Right ventricle myocardium inferior (tissue), 1 donor: ENCODE measurements at places on chromosomes 12 and 14. TPM values are rescaled to one million over a fixed set of nuclear protein-coding genes. Genes with fewer than 3 reads are reported as not detected.
A peak's percentile ranks its signal among the peaks of the same experiment; 100 is the strongest.

DNA sequence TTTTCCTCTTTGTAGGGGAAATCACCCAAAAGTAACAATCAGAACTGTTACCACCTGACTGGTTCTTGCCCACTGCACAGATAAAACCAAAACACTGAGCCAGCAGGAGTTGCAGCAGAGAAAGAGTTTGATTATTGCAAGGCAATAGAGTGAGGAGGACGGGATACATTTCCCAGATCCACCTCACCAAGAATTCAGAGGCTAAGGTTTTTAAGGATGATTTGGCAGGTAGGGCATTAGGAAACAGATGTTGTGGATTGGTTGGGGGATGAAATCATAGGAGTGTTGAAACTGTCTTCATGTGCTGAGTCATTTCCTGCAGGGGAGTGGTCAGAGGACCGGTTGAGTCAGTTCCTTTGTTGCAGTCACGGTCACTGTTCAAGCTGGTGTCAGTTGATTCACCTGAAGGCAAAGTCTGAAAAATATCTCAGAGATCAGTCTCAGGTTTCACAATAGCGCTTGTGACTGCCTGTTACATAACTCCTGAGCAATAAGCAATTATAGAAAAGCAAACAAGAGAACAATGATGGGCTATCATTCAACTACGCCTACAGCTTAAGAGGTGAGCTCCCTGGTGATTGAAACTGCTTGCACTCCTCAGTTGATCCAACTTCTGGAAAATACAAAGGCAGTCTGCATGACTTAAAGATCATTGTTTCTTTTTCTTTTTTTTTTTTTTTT is 20.3 kb upstream of the AMN1 start:
- DNase-seq = no peak

- DNase-seq = no peak
Measured at GRCh38 chr12:6118891-6119568, 5.4 kb downstream of the VWF start.

- DNase-seq = peak; percentile 88
Measured at GRCh38 chr14:30270200-30271161, 288.5 kb upstream of the G2E3 start.

Gene OR6C65
- not detected for total RNA-seq

Gene C1S
- total RNA-seq = 153 TPM

DNA sequence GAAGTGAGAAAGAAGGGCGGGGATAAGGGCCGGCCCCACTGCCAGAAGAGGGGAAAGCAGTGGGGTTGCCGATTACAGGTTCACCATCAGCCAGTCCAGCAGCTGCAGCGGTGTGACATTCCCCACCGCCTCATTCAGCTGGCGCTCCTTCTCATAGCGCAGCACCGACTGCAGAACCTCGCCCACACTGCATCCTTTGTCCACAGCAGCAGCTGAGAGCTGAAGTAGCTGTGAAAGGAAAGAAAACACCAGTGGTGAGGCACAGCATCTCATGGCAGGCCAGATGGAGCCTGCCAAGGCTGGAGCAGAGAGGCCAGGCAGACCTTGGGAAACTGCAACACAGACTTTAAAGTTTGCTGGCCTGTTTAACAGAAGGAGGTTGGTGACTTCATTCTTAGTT is 33.2 kb downstream of the AKAP3 start:
- no peak for DNase-seq

DNA sequence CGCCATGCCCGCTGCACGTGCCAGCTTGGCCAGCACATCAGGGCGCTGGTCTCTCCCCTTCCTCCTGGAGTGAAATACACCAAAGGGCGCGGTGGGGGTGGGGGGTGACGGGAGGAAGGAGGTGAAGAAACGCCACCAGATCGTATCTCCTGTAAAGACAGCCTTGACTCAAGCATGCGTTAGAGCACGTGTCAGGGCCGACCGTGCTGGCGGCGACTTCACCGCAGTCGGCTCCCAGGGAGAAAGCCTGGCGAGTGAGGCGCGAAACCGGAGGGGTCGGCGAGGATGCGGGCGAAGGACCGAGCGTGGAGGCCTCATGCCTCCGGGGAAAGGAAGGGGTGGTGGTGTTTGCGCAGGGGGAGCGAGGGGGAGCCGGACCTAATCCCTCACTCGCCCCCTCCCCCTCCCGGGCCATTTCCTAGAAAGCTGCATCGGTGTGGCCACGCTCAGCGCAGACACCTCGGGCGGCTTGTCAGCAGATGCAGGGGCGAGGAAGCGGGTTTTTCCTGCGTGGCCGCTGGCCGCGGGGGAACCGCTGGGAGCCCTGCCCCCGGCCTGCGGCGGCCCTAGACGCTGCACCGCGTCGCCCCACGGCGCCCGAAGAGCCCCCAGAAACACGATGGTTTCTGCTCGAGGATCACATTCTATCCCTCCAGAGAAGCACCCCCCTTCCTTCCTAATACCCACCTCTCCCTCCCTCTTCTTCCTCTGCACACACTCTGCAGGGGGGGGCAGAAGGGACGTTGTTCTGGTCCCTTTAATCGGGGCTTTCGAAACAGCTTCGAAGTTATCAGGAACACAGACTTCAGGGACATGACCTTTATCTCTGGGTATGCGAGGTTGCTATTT is 914 bp upstream of the CCND2 start:
- peak; percentile 77 for DNase-seq

- DNase-seq = peak; percentile 73
Measured at GRCh38 chr12:88142610-88142991, 494 bp downstream of the TMTC3 start.

GRCh38 chr12:19482551-19483109 is 43.3 kb downstream of the AEBP2 start:
- DNase-seq = no peak

DNA sequence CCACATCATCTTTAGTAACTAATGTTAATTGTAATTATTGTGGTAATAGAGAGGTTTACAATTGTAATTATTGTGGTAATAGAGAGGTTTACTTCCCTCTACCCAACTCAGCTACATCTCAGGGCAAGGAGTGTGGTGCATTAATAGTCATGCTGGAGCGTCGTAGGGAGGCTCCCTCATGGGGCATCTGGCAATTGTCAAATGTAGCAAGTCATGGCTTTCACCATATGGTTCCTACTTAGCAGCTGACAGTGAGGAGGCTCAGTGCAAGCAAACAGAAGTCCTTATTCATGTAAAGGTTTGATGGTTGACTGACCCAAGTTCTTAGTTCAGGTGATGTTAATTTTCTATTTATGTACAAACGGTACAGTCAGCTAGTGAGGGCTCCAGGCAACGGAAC is 1012.0 kb downstream of the FLRT2 start:
- DNase-seq = no peak

Gene GPR65
- total RNA-seq = 0.62 TPM

DNA sequence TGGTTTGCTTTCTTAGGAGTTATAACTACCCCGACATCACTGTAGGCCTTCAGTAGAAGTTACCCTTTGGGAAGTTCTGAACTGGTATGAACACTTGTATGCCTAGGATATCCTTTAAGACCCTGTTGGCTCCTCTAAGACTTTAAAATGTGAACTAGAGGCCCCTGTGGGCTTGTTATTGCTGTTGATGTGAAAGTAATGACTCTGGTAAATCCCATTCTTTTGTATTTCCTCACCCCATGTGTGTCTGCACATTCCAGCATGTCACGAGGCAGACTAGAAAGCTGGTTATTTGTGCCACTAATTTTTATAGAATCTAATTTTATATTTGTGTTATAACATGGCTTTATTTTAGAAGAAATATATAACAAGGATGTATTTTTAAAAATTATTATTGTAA is 48.9 kb downstream of the SERPINA10 start:
- no peak for DNase-seq

Gene PRB2
- not detected for total RNA-seq

DNA sequence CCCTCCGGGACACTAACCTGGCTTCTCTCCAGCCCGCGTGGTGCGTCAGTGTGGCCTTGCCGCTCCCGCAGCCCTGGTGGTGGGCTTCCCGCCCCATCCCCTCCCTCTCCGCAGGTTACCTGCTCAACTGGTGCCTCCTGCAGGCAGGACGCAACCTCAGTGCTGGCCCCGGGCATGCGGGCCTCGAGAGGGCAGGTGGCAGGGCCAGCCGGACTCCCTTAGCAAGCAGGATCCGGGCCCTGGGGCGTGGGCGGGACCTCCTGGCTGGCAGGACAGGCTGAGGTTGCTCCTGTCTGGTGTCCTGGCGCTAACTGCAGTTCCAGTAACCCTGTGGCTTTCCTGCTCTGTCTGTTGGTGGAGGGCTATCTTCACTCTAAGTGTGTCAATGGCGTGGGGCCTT is 8.6 kb upstream of the ADSS1 start:
- DNase-seq = no peak

Gene MSI1
- total RNA-seq = 6.4 TPM

- DNase-seq = no peak
Measured at GRCh38 chr12:49415521-49415970, 48.3 kb downstream of the SPATS2 start.

Gene ANO4
- 0.24 TPM for total RNA-seq

- DNase-seq = no peak
Measured at GRCh38 chr14:64695071-64695470, 9.2 kb upstream of the PLEKHG3 start.

Gene CRIP2
- total RNA-seq = 1,081 TPM

GRCh38 chr12:2118481-2119255 is 65.9 kb downstream of the CACNA1C start:
- no peak for DNase-seq

Gene RFLNA
- 0.19 TPM for total RNA-seq

Gene RNASE2
- 2.6 TPM for total RNA-seq

Gene ITGA7
- total RNA-seq = 479 TPM

DNA sequence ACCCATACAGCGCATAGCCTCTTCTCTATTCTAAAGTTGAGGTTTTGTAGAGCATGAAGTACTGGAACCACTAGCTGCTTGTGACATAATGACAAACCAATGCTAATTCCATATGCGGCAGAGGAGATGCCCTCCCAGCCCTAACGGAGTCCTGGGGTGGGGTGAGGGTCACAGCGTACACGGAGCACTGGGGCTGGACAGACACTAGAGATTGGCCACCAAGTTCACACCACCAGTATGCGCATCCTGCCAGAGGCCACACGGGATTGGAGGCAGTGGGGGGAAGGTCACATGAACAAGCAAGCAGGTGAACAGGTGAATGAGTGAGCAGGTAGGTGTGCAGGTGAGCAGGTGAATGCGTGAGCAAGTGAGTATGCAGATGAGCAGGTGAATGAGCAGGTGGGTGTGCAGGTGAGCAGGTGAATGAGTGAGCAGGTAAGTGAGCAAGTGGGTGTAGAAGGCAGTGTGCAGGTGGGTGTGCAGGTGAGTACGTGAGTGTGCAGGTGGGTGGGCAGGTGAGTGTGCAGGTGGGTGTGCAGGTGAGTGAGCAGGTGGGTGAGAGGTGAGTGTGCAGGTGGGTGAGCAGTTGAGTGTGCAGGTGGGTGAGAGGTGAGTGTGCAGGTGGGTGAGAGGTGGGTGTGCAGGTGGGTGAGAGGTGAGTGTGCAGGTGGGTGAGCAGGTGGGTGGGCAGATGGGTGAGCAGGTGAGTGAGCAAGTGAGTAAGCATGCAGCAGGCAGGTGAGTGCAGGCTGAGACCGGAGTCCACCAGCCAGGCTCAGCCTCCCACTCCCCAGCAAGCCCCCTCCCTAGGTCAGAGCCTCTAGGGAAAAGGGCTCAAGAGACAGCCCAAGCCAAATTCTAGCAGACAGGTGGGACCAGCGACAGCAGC is 52.7 kb downstream of the CCDC85C start:
- no peak for DNase-seq

Gene DNAH10
- 0.22 TPM for total RNA-seq

- DNase-seq = no peak
Measured at GRCh38 chr12:58528271-58528670, 392.0 kb downstream of the LRIG3 start.

Gene ERP29
- 55.2 TPM for total RNA-seq

Gene GIT2
- total RNA-seq = 47.1 TPM

GRCh38 chr14:58824106-58824505 is 186.3 kb downstream of the DACT1 start:
- no peak for DNase-seq

Gene KRT8
- total RNA-seq = 117 TPM

GRCh38 chr14:77355811-77356210 is 21.1 kb downstream of the TMED8 start:
- no peak for DNase-seq

DNA sequence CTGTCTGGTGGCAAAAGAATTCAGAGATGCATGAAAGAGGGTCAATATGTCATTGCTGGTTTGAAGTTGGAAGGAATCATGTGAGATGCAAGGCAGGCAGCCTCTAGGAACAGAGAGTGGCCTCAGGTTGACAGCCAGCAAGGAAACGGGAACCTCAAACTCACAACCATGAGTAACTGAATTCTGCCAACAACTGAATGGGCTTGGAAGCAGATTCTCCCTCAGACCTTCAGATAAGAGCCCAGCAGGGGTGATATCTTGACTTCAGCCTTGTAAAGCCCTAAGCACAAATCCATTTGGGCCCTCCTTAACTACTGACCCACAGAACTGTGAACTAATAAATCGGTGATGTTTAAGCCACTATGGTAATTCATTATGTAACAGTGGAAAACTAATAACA is 35.8 kb downstream of the USP15 start:
- DNase-seq = no peak

DNA sequence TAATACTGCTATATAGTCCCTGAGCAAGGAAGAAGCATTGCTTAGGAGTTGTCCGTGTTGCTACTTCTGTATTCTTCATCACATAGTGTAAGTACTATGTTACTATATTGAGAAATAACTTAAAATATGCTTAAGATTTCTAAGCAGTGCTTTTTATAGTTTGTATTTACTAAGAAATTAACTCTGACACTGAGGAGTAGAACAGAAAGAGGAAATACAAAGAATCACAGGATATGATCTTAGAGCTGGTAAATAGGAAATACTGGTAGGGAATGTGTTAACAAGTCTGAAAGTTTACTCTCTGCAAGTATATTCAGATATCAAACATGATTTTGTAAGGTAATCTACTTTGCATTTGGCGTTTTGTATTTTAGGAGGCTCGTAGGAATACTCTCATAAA is 15.5 kb downstream of the XPOT start:
- no peak for DNase-seq

Gene FITM1
- total RNA-seq = 129 TPM

GRCh38 chr12:98372340-98373024 is 142.9 kb upstream of the TMPO start:
- DNase-seq = no peak

DNA sequence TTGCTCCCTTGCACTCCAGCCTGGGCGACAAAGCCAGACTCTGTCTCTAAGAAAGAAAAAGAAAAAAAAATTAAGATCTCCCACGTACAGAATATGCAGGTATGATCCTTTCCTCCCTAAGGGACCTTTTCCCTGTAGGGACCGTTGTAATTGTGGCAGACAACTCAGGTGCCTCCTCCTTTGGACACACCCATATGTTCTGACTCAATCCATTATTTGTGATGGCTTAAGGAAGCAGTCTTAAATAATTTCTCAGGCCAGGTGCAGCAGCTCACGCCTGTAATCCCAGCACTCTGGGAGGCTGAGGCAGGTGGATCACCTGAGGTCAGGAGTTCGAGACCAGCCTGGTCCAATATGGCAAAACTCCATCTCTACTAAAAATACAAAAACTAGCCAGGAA is 53.1 kb downstream of the TMCC3 start:
- no peak for DNase-seq

DNA sequence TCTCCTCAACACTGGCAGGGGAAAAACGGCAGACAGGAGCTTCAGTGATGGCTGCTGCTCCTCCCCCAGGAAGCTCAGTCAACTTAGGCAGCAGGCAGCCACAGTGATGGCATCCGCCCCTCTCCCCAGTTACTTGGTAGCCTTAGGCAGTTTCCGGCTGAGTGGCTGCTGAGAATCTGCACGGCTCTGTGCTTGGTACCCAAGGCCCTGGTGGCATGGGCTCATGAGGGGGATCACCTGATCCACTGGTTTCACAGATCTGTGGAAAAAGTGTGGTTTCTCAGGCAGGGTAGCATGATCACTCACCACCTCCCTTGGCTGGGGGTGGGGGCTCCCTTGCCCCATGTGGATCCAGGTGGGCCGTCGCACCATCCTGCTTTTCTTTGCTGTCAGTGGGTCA is 244.6 kb upstream of the MDGA2 start:
- DNase-seq = peak; percentile 32

Gene SLCO1A2
- not detected for total RNA-seq

Gene NOS1
- total RNA-seq = 0.11 TPM

Gene GALNT16
- 94.9 TPM for total RNA-seq
